AG09309 (cell line): ENCODE measurements at places on chromosomes 5 and 9.

GRCh38 chr5:40034441-40034840, 609.7 kb upstream of the DAB2 start:
- DNase-seq, result no peak

- DNase-seq, result no peak
These were observed 3.4 kb upstream of the AMBP start for GRCh38 chr9:114081441-114082016.

DNA sequence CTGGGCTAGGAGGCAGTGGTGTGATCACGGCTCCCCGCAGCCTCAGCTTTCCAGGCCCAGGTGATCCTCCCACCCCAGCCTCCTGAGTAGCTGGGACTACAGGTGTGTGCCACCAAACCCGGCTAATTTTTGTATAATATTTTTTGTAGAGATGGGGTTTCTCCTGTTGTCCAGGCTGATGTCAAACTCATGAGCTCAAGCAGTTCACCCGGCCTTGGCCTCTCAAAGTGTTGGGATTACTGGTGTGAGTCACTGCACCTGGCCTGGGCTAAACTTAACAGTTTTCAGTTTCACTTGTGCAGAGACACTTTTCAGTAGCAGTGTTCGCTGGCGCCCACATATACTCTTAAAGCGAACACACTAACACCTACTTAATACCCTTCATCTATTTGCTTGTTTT, 205.6 kb upstream of the ZNF608 start:
- no peak for DNase-seq

DNA sequence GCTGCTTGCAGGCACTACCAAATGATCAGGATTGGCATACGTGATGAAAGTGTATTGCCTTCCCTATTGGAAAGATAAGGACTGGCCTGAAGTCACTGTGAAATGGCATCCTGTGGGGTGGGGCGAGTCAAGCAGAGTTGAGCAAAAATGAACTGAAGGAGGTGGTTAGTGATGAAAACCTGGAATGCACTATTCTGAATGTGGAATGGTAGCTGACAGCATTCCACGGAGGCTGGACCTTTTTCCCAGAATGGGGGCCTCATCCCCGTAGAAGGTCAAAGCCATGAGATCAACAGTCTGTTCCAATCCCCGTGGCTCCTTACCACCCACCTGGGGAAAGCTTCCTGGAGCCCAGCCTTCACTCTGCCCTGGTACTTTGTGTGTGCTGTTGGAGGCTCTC, 37.7 kb downstream of the ASS1 start:
- DNase-seq, result no peak

GRCh38 chr5:159887050-159887449, 29.2 kb upstream of the ADRA1B start:
- DNase-seq, result no peak

DNA sequence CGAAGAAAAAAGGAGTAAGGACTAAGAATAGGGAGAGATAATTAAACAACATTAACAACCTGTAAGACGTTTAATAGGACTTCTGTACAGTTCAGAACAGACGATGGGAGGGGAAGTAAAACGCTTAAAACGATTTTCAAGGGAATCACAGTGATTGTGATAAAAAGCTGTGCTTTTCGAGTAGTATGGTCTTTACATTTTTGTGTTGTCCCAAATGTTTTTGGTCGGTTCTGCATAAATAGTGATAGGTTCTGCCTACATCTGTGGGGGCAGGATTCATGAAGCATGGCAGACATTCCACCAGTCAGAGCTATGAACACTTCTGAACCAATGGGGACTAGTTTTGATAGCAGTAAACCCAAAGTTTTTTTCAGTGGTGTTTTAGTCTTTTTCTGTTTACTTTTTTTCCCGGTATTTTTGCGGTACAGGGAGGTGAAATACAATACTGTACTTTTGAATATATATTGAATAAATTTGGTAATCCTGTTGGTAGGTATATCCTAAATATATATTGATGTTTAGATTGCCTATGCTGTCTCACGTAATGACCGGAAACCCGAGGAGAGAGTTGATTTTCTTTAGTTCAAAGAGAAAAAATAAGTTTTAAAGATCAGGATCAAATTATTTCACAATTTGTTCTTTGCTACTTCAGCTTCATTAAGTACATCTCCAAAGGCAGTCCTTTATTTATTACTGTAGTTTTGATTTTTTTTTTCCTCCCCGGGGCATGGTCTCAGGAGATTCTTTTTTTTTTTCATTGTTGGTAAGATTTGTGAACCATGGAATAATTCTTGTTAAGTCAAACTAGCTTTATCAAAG, 1.3 kb downstream of the ERBIN start:
- peak; percentile 32 for DNase-seq

DNA sequence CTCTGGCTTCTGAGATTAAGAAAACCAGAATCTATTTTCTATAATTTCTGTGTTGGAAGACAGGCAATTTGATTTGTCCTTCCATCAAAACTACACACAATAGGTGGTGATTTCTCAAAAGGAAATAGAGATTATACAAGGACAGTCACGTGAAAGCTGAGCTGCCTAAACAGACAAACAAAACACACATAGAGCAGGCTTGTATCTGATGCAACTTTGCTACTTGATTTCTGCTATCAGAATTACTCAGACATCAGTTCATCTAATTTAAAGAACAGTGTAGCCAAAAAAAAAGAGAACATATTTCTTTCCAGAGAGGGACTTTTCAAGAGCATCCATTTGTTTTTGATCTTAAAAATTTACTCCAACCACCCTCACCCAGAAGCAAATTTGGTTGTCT, 2128.3 kb upstream of the C9orf72 start:
- DNase-seq, result no peak

DNA sequence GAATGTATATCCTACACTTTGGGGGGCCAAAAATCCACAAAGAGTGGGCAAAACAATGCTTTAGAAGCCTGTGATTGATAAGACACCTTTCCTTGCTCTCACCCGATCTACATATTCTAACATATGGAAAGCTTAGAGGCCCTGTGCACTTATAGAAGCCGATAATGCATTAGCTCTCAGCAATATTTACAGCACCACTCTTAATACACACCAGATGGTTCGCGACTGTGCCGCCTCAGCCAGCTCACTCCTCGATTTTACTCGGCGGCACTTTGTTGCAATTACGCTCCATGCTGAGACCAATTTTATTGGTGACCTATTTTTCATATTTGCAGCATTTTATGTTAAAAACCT, 18.8 kb downstream of the NR2F1 start:
- no peak for DNase-seq

DNA sequence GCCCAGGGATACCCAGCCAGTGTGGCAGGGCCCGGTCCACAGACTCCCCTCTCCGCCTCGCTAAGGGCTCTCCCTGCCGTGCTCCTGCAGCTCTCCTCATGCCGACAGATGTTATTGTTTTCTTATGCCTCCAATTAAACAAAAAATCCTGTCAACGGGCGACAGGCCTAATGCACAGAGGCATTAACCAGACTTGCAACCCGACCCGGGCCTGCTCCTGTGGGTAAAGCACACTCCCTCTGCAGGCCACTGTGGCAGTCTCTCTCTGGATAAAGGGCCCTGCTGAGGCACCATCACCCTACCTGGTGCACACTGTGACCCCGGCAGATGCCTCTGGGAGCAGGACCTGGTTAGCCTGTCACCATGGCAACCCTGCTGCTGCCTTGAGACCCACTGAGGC, 27.5 kb upstream of the HAND1 start:
- no peak for DNase-seq

- DNase-seq, result no peak
These were observed 58.3 kb downstream of the SEMA4D start for GRCh38 chr9:89439571-89439970.

- no peak for DNase-seq
These were observed 73.8 kb downstream of the TRIO start for GRCh38 chr5:14216902-14217301.

GRCh38 chr9:111659691-111660090, 1.7 kb upstream of the GNG10 start:
- DNase-seq, result no peak

DNA sequence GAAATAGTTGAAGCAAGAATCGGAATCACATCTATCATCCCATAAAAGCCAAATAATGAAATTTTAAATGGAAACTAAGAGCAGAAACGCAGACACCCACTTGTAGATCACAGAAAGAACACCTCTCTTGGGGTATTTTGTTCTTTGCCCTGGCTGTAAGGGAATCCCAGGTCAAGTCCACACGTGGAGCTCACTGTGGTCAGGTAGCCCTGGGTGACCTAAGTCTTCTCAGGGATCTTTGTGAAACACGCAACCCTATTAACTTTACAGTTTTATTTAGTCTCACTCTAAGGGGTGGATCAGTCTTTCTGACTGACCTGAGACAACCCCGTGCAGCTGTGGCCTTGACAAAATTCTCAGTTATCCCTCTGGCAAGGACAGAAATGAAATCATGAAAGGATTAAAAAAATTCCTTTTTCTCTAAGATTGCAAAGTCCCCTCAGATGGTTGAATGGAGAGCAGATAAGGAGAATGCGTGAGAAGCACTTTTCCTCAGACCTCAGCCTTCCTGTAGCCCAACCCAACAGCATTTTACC, 111.6 kb downstream of the NREP start:
- DNase-seq, result no peak

- DNase-seq, result no peak
These were observed 39.7 kb downstream of the CHSY3 start for GRCh38 chr5:129943936-129944335.

DNA sequence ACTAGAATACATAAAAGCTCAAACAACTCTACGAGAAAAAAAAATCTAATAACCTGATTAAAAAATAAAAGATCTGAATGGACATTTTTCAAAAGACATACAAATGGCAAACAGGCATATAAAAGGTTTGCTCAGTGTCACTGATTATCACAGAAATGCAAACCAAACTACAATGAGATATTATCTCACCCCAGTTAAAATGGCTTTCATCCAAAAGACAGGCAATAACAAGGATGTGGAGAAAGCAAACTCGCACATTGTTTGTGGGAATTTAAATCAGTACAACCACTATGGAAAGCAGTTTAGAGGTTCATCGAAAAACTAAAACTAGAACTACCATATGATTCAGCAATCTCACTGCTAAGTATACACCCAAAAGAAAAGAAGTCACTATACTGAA, 20.8 kb downstream of the UGT3A2 start:
- DNase-seq, result no peak

GRCh38 chr9:123129423-123129822, 96.0 kb downstream of the GPR21 start:
- DNase-seq, result no peak

DNA sequence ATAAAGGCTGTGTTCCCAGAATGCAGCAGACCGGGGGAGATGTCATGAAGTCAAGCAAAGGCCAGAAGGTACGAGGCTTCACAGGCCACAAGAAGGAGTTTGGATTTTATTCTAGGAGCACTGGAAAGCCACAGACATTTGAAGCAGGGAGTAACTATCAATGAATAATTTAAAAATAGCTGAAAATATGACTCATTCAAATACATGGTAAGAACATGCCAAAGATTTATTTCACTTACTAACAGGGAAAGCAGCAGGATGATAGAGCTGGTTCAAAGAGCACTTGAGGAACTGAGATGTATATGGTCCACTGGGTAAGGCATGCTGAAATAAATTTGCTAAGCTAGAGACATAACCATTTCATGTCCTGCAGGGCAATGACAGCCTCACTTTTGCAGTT, 53.2 kb downstream of the MSX2 start:
- no peak for DNase-seq

- DNase-seq, result no peak
These were observed 69.8 kb upstream of the RASEF start for GRCh38 chr9:83132768-83133167.

DNA sequence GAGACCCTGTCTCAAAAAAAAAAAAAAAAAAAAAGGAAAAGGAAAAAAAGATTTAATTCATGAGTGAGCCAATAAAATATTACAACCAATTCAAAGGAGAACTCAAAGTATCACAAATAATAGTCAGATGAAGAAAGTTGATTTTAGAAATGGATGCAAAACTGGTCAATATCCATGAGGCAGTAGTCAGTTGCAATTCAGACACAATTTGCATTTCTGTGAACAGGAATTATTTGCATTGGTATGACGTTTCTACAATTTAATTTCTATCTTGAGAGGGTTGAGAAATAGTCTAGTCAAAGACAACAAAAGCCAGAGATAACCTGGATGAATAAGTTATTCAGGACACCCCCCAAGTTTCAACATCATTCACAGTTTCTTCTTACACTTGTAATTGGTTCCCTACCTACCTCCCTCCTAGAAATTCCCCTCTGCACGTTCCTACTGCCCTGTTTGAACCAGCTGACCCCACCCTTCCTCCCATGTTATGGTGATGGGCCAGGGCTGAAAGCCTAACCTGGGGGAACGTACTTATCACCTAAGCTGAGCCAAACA, 28.6 kb upstream of the CDKN2AIPNL start:
- DNase-seq, result no peak

- no peak for DNase-seq
These were observed 614.5 kb downstream of the HINT1 start for GRCh38 chr5:130550562-130550928.

GRCh38 chr5:6785161-6785860, 72.1 kb downstream of the TENT4A start:
- no peak for DNase-seq

DNA sequence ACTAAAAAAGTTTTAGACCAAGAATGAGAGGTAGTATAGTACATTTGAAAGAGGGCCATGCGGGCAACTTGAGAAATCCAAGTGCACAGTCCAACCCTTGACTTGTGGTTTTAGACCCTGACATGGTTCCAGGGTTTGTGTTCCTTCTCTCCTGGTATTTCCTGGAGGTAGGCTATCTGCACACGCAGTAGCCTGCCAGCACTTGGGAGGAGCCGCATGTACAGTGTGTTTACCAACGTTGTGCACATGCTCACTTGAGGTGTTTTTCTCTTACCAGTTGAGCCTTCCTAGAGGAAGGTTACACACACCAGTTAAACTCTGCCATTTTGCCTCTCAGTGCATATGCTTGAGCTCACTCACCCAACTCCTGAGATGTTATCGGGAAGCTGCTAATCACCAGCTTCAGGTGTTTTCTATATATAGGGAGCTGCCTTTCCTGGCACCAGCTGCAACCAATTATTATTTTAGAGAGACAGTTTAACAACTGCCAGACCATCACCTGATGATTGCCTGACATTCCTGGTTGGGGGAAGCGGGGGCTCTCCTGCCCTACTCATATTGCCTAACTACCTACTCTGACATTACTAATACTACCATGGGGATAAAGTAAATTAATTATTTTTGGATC, 593.4 kb upstream of the TUSC1 start:
- no peak for DNase-seq

- peak; percentile 85 for DNase-seq
These were observed 49.6 kb downstream of the ANKRD55 start for GRCh38 chr5:56183506-56183905.

GRCh38 chr9:79619930-79620329, 48.2 kb downstream of the TLE4 start:
- no peak for DNase-seq

DNA sequence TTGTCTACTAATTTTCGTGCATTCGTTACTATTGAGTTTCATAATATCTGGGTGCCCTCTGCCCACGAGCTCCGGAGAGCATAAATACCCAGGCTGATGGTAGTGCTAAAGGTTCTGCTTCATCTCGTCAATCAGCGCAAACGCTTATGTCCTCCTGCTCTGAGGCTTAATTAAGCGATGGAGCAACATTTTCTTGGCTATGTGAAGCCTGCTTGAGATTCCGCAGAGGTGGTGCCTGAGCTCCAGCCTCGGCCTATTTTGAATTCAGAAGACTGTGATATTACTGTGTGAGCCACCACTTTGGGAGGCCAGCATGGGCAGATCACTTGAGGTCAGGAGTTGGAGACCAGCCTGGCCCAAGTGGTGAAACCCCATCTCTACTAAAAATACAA, 44.8 kb downstream of the ANXA2R start:
- no peak for DNase-seq
